NAMALWA (cell line): ENCODE measurements at places on chromosomes 5 and 9.
A peak's percentile ranks its signal among the peaks of the same experiment; 100 is the strongest.

DNA sequence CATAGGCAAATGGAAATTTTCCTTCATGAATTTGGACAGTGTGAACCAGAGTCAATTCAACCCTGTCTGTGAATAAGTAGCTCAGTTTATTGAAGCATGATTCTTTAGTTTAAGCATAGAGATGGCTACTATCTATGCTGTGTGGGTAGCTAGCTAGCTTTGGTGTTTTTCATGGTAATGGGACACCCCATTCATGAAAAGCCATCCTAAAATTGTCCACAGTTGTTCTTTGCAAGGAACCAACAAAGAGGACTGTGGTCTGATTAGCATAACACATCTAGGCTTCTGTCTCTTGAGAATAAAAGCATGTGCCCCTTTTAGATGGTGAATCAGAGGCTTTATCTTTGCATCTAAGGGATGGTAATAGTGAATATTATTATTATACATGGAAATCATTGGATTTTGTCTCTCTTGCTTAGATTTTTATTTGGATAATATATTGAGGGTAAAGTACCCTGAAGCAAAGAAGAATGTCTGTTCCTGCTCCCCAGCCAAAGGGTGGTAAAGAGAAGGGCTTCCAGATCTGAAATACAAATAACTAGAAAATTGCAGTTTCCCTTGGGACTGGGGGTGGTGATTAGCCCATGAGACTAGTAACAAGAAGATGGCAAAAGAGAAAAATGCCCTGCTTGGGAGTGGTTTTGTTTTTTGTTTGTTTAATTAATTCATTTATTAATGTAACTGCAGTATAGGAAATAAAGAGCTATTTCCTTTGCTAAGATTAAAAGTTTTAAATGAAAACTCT, 624.2 kb upstream of the ZNF608 start:
- no peak for DNase-seq

GRCh38 chr5:157446412-157446935, 13.5 kb upstream of the NIPAL4 start:
- no peak for DNase-seq

DNA sequence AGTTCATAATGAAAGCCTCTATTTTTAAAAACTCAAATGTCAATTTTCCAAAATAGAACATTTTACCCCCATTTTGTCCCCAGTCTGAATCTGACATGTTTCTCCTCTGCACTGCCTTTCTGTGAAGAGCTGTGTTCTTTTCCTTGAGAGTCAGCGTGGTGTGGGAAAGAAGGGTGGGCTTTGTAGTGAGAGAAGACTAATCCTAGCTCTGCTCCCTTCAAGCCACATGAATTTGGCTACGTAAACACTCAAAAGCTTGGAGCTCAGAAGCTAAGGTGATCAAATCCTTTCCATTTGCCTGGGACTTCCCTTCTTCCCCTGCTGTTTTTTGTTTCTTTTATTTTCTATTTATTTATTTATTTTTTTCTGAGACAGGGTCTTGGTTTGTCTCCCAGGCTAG, 598.5 kb downstream of the TLR4 start:
- no peak for DNase-seq

- peak; percentile 38 for DNase-seq
Measured at GRCh38 chr9:35689542-35690293, at the start of gene TPM2. Gene TPM2 (minus strand): TSS chr9:35689925. CDS start chr9:35689817, 108 bp downstream.

- no peak for DNase-seq
Measured at GRCh38 chr9:111158363-111158762, 120.1 kb upstream of the LPAR1 start.

DNA sequence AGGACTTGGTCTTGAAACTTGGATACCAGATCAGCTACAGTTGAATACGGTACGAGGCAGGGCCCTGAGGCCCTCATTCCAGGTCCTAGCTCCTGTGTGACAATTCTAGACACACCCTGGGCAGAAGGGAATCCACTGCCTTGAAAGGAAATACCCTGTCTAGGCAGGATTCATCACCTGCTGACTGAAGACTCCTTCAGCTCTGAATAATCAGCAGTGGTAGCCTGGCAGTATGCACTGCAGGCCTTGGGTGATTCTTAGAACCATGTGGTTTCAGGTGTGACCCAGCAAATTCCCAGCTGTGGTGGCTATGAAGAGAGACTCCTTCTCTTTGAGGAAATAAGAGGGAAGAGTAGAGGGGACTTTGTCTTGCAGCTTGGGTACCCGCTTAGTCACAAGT, 17.2 kb upstream of the EFNA5 start:
- DNase-seq = no peak

DNA sequence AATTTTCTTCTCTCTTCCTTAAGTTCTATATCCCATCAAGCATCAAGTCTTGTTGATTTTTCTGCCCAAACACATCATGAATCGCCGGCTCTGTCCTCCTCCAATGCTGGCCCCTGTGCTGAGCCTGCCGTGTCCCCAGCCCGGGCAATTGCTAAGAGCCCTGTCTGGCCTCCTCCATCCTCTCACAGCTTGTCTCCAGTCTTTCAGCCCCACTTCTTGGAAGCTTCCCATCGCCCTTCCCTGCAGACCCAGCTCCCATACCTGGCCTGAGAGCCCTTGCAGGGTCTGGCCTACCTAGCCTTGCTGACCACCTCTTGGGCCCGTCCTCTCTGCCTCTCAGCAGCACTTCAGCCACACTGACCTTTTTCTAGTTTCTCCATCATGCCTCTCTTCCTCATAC, 61.9 kb downstream of the COL15A1 start:
- DNase-seq = no peak

DNA sequence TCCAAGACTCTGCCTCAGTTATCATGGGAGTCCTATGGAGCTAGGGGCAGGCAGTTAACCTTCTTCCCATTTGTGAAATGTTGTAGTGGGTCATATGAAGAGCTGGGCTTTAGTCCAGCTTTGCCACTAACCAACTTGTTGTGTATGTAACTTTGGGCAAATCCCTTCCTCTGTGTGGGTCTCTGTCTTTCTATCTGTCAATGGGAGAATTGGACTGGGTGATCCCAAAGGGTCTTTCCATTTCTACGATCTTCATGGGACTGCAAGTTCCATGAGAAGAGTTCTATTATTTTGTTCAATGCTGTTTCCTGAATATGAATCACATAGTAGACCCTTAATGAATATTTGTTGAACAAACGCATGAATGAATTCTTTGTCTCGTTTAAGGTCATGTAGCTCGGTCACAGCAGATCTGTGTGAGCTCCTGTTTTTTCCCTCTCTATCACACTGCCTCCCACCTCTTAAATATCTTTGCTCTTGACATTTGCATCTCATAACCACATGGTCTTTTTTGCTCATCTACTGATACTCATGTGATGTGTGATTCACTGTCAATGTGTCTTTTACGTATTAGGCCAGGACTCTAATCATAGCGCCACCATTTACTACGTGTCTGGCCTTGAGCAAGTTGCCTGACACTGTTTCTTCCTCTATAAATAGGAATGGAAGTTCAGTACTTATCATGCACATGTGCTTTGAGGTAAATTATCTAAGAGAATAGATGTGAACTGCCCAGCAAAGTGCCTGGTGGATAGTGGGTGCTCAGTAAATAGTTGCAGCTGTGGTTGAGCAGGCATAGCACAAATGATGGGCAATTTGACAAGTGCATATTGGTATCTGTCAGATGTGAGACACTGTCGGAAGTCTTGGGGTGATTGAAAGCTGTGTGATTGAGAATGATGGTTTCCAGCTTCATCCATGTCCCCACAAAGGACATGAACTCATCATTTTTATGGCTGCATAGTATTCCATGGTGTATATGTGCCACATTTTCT, 37.4 kb downstream of the PTTG1 start:
- DNase-seq = no peak

GRCh38 chr5:143757116-143757515, 54.8 kb upstream of the HMHB1 start:
- DNase-seq = no peak

DNA sequence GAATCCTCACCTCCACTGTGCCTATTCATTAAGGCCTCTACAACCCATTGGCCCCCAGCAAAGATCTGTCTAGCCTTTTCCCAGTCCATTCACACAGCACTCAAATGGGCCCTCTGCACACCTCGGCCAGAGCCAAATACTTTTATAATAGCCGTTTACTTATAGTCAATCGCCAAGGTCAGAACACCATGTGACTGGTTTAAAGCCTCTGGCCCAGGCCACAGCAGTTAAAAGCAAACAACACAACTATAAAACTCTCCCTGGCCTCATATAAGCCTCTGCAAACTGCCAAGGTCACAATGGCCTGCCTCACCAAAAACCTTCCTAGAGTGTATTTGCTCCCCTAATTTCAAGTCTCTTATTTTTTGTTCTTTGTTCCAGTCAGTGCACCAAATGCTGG, 562.6 kb downstream of the CAAP1 start:
- DNase-seq = no peak

- DNase-seq = no peak
Measured at GRCh38 chr5:71924980-71925379, 182.3 kb upstream of the MAP1B start.

GRCh38 chr9:29969856-29970647, 2396.8 kb upstream of the C9orf72 start:
- no peak for DNase-seq
